ENCODE measurements at places on chromosomes 16 and 17. TPM values are rescaled to one million over a fixed set of nuclear protein-coding genes. Genes with fewer than 3 reads are reported as not detected.

Gene TVP23A
- 9.8 TPM for total RNA-seq

Gene PRCD
- 9.9 TPM for total RNA-seq

Gene KCNG4
- not detected for total RNA-seq

Gene INTS2
- 17.9 TPM for total RNA-seq

Gene NXPH3
- total RNA-seq, result 0.82 TPM

Gene NOD2
- total RNA-seq, result 0.52 TPM

Gene STXBP4
- 29.0 TPM for total RNA-seq

Gene MPG
- 44.7 TPM for total RNA-seq

Gene NPTX1
- total RNA-seq, result 0.27 TPM

Gene CEP295NL
- total RNA-seq, result 3.2 TPM

Gene CCP110
- total RNA-seq, result 15.8 TPM

Gene FAM222B
- 37.9 TPM for total RNA-seq

Gene AURKB
- total RNA-seq, result 37.4 TPM

GRCh38 chr17:80990921-80991644, 558 bp upstream of the CHMP6 start:
- DNase-seq, result no peak

DNA sequence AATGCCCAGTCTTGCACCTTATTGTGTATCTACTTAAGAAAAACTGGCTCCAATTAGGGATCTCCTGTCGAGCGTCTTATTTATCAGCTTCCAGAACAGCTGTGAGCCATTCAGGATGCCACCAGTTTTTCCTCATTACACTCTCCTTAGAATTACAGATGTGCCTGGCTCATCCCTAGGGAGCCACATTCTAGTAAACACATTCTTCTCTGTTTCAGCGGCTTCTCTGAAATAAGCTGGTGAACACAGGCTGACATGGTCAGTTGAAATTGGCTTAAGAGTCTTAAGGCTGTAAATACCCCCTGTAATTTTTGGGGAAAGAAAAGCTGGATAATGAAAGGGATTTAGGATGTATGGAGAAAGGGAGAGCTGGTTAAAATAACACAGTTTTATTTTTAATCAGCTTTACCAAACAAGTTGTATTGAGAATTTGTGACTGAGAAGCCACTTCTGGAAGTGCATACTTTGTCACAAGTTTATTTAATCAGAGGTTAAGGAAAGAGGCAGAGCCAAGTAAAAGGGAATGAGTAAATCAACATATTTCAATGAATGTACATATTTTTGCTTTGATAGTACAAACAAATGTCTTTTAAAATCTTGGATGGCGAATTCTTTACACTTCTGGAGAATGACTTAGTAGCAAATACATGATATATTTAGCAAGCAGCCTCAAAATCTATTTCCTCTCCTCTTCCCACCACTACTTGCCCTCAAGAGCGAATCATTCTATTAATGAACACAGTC, 562.0 kb upstream of the GOT2 start:
- DNase-seq, result no peak

GRCh38 chr16:61194573-61194972, 841.7 kb downstream of the CDH8 start:
- no peak for DNase-seq

DNA sequence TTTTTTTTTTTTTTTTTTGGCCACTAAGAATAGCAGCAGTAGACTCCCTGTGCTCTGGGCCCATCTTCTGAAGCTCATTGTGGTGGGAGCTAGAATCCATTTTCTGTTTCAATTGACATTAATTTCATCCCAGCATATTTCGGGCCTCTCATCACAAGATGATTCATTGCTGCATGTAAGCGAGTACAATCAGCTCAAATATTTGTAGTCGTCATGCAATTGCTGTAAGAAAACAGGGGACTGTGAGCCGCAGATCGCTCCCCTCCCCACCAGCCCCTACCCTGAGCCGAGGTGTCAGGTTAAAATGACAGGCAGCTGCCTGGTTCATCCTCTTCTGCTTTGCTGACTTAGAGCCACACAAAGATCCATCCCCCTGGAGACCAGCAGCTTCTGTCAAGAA, 358.8 kb upstream of the CDH5 start:
- DNase-seq, result no peak

- DNase-seq, result no peak
Observed at GRCh38 chr16:69412287-69412686, 12.1 kb upstream of the CYB5B start.

- no peak for DNase-seq
Observed at GRCh38 chr16:25051406-25052150, 36.4 kb upstream of the ARHGAP17 start.

GRCh38 chr17:17682293-17682736, 1.1 kb downstream of the RAI1 start:
- no peak for DNase-seq

- no peak for DNase-seq
Observed at GRCh38 chr17:17580662-17581470, 10.6 kb downstream of the PEMT start.

- DNase-seq, result no peak
Observed at GRCh38 chr16:14307059-14307526, 236.0 kb downstream of the MRTFB start.

- DNase-seq, result no peak
Observed at GRCh38 chr17:27666831-27667560, 36.0 kb downstream of the LGALS9 start.

DNA sequence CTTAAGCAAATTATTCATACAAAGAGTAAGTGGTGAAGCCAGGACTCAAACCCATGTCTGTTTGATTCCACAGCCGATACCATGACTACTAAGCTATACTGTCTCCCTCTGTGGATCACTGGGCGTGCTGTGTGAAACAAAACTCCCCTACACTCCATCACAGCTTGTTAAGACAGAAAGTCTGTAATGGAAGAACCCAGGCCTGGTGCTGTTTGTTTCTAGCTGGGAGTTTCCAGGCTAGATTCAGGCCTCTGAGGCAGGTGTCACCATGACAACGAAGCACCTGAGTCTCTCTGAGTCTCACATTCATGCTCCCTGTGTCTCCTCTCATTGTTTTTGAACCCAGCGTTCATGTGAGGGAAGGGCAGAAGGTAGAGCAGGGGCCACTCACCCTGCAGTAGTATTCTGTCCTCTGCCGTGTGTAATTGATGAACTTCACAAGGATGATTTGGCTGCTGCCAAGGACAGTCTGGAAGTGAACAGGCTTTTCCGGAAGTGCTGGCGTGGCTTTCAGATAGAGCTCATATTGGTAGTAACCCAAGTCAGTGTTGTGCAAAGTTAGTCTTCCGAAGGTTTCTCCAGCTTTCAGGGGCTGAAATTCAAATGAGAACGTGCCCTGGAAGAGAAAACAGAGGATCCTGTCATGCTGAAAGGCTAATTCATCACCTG, 8.6 kb upstream of the VAC14 start:
- no peak for DNase-seq

DNA sequence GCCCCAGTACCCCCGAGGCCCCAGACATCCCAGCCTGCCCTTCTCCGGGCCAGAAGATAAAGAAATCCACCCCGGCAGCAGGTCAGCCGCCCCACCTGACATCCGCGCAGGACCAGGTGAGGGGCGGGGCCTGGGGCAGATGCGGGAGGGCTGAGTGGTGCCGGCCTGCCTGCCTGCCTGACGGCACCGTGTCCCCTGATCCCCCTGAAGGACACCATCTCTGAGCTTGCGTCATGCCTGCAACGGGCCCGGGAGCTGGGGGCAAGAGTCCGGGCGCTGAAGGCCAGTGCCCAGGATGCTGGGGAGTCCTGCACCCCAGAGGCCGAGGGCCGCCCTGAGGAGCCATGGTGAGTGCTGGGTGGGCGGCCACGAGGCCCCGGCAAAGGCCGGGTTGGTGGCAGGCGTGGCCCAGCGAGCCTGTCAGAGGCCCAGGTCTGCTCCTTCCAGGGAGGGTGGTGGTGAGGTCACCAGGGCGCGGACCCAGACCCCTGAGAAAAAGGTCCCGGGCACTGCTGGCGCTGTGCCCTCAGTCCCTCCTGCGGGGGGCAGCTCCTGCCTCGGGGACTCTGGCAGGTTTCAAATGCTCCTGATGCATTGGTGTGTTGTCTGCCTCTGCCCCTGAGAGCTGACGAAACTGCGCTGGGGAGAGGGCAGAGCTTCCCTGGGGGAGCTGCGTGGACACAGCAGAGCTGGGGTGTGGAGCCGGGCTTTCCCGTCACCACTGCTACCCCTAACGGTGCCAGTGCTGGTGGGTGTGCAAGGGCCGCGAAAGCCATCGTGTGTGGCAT, 1.2 kb downstream of the CDT1 start:
- no peak for DNase-seq

DNA sequence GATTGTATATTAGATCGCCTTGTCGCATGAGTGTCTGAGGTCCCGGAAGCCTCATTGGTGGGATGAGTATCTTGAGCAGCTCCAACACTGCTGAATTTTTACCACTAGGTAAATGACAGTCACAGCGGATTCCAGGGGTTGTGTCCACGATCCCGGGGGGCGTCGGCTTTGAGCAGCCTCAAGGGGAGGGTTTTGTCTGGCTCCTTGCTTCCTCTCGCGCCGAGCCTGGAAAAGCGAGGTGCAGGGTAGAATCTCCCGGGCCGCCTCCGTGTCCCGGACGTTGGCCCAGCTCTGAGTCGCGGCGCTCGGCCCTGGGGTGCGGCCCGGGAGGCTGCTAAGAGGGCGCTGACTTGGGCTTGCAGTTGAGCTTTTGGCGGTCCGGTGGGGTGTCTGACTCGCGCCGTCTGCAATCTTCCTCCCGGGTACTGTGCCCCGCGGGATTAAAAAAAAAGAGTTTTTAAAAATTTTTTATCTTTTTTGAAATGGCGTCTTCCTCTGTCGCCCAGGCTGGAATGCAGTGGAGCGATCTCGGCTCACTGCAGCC, 4.5 kb downstream of the OR1F1 start:
- no peak for DNase-seq

GRCh38 chr16:75288181-75288580, 36.8 kb upstream of the BCAR1 start:
- DNase-seq, result no peak

- DNase-seq, result no peak
Observed at GRCh38 chr17:27269974-27270373, 23.9 kb upstream of the WSB1 start.

- DNase-seq, result no peak
Observed at GRCh38 chr16:27463741-27464591, 62.0 kb downstream of the IL21R start.

DNA sequence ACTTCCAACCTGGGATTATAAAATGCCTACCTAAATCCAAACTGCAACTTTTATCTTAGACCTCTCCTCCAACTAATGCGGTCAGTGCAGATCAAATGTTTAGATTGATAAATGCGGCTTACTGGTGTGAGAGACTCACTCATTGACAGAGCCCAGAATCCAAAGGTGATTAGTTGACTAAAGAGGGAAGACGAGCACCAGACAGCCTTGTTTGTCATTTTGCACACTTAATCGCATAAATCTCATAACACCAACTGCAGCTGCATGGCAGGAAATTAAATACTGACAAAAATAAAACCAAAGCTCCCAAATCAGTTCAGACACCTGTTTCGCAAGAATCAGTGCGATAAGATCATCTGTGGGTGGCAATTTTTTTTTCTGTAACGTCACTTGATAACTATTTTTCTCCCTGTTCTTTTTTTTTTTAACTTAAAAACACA, 35.9 kb downstream of the NACA2 start:
- no peak for DNase-seq

GRCh38 chr16:47506800-47507199, 45.7 kb downstream of the PHKB start:
- no peak for DNase-seq

GRCh38 chr17:8420041-8420934, 15.4 kb upstream of the NDEL1 start:
- no peak for DNase-seq

GRCh38 chr17:40470932-40471828, 27.9 kb downstream of the IGFBP4 start:
- DNase-seq, result no peak

- DNase-seq, result no peak
Observed at GRCh38 chr17:17469358-17469757, 7.4 kb upstream of the MED9 start.

DNA sequence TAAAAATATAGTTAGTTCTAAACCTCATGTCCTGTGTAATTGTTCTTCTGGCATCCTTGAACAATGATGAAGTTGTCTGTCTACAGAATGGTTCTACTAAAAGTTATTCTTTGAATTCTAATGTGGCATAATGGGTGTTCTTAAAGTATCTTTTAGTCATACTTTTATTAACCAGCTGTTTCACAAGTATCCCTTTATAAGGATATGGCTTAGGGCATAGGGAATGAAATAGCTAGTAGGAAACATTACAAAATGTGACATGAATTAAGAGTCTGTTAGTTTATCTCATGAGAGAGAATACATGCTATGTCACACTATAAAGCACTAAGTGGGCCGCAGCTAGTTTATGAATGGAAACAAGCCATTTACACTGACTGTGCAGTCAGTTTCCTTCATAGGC, 26.3 kb upstream of the CAPNS2 start:
- no peak for DNase-seq

- no peak for DNase-seq
Observed at GRCh38 chr17:83075270-83075880, 4.0 kb upstream of the METRNL start.

GRCh38 chr16:17063201-17064139, 407.3 kb downstream of the XYLT1 start:
- no peak for DNase-seq

DNA sequence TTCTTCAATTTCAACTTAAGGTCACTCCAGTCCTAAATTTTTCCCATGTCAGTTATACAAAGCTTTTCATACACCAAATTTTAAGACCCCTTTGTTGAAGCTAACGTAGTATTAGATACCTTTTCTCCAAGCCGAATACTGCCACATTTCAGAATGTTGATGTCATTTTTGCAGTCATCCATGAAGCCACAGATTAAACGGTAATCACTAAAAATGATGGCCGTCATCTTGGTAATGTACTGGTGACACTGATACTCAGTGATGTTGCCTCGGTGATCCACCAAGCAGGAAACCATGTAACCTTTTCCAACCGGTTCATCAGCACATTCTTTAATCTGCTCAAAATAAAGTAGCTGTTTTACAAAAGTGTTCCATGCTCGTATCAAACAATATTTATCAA, 82.1 kb upstream of the CLEC18B start:
- no peak for DNase-seq

DNA sequence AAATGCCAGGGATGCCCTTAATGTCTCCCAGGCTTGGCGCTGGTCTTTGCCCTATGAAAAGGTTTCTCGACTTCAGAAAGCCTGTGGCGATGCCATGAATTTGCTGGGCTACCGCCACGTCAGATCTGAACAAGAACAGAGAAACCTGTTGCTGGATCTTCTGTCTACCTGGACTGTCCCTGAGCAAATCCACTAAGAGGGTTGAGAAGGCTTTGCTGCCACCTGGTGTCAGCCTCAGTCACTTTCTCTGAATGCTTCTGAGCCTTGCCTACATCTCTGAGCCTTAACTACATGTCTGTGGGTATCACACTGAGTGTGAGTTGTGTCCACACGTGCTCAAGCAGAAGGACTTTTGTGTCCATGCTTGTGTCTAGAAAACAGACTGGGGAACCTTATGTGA, 11.4 kb downstream of the CHST4 start:
- no peak for DNase-seq

- no peak for DNase-seq
Observed at GRCh38 chr16:31423241-31423640, 4.9 kb downstream of the COX6A2 start.

- DNase-seq, result no peak
Observed at GRCh38 chr16:30369938-30370455, 297 bp downstream of the TBC1D10B start.

All from mesothelial cell of epicardium (in vitro differentiated cells).